Activated T-helper 2 cell treated with anti-CD3 and anti-CD28 coated beads, Interferon-gamma antibody, Interleukin-2, Interleukin-4, amounts not matched to agents 10 μg/mL and 5 μg/mL and 100 μg/mL, durations not matched to agents 14 hours and 24 hours and 36 hours (primary cell): ENCODE measurements at places on chromosomes 5 and 9. TPM values are rescaled to one million over a fixed set of nuclear protein-coding genes. Genes with fewer than 3 reads are reported as not detected.

DNA sequence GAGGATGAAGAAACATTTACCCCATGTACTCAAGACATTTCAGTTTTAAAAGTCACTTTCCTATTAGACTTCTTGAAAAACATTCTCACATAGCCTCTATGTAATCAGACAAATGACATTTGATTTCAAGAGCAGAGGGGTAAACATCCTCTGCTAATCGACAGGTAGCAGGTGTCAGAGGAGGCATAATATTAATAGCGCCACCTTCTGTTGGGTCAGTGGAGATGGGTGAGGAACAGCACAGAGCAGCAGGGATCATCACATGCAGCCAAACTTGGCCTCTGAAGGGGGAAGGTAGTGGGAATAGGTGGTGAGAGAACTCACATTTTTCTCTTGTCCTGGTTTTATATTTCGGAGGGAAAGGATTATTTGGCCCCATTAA is 3.3 kb upstream of the LSM11 start:
- no peak overlapping the region for H3K27ac ChIP-seq
- H3K4me3 ChIP-seq = no peak overlapping the region
- no peaks in the 10 kb centered on the region for H3K27me3 ChIP-seq
- DNase-seq = no peak
- H3K4me1 ChIP-seq = peaks cover 18% of the 10 kb centered on the region
- H3K36me3 ChIP-seq = peaks cover 43% of the 10 kb centered on the region

GRCh38 chr5:126450346-126450745 is 27.1 kb downstream of the GRAMD2B start:
- DNase-seq = no peak
- peaks cover 23% of the 10 kb centered on the region for H3K36me3 ChIP-seq
- peak overlapping the region; percentile 82 for H3K4me3 ChIP-seq
- no peaks in the 10 kb centered on the region for H3K27me3 ChIP-seq

GRCh38 chr5:123181394-123181801 is 92.4 kb downstream of the PRDM6 start:
- no peaks in the 10 kb centered on the region for H3K36me3 ChIP-seq
- no peaks in the 10 kb centered on the region for H3K4me1 ChIP-seq
- H3K27me3 ChIP-seq = peaks cover 7% of the 10 kb centered on the region
- no peak overlapping the region for H3K4me3 ChIP-seq
- DNase-seq = no peak

DNA sequence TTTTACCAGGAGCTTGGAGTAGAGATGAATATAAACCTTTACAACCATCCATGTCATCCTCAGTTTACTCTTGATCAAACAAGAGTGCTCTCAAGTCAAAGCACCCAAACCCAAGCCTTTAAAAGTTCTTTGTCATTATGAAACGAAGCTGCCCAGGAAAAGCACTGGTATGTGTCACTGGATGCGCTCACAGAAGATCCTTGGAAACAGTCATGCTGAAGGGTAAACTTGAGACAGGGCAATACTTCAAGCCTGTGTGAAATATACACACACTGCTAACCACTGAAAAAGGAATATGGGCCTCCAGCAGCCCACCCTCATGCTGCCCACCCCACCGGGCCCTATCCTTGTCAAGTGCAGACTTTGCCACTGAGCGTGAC is 84.5 kb downstream of the PRRT1B start:
- peaks cover 75% of the 10 kb centered on the region for H3K36me3 ChIP-seq
- H3K4me3 ChIP-seq = no peak overlapping the region
- peak overlapping the region; percentile 56 for H3K27ac ChIP-seq
- no peaks in the 10 kb centered on the region for H3K27me3 ChIP-seq

GRCh38 chr5:133696782-133697507 is 84.6 kb upstream of the FSTL4 start:
- peaks cover under 1% of the 10 kb centered on the region for H3K27me3 ChIP-seq
- no peak overlapping the region for H3K27ac ChIP-seq
- H3K4me1 ChIP-seq = peaks cover 15% of the 10 kb centered on the region
- H3K4me3 ChIP-seq = no peak overlapping the region
- no peak for DNase-seq

DNA sequence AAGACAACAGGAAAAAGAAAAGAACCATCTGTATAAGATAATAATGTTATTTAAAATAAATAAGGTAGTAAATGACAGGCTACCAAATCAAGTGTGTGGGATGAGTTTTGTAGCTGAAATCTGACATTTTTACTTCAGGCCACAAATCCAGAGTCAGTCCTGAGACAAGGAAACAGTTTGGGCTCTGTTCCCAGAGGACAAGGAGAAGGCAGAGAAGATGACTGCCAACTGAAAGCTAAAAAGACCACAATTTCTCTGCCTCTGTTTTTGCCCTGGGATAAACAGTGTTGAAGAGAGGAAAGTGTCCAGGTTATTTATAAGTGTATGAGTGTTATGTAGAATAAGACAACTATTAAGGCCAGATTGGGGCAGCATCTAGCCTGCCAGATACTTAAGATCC is 180.5 kb downstream of the NFIB start:
- H3K4me3 ChIP-seq = no peak overlapping the region
- no peaks in the 10 kb centered on the region for H3K4me1 ChIP-seq
- H3K36me3 ChIP-seq = no peaks in the 10 kb centered on the region
- no peak overlapping the region for H3K27ac ChIP-seq

The ASPN gene
- total RNA-seq = not detected in 2 replicates

- peaks cover 8% of the 10 kb centered on the region for H3K27me3 ChIP-seq
- DNase-seq = no peak
- H3K4me3 ChIP-seq = no peak overlapping the region
- no peak overlapping the region for H3K27ac ChIP-seq
- no peaks in the 10 kb centered on the region for H3K4me1 ChIP-seq
- H3K36me3 ChIP-seq = no peaks in the 10 kb centered on the region
Measured at GRCh38 chr5:178437386-178438075, 152.7 kb downstream of the COL23A1 start.

The SGCD gene
- not detected in 2 replicates for total RNA-seq

DNA sequence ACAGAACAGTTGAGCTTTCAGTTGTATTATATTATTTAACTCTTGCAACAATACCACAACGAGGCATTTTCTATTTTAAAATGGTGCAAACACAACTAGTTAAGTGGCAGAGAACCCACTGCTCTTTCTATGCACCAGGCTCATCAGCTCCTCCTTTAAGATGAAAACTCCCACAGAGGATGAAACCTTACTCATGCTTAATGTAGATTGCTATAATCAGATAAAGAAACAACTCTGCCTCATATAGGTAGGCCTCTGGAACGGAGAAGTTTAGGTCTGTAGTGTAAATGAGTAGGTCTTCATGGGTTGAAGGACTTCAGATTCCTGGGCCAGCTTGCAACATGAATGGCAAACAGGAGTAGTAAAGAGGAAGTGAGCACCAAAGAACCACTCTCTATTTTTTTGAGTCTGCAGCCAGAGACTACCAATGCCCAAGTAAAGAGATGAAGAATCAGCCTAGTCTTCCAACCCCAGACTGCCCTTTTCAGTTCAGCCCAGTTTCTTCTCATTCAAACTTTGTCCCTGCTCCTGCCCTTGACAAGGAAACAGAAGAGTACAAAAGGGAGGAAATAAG is 33.9 kb downstream of the HACD4 start:
- H3K4me3 ChIP-seq = no peak overlapping the region
- H3K4me1 ChIP-seq = peaks cover 39% of the 10 kb centered on the region
- no peak for DNase-seq
- peaks cover 63% of the 10 kb centered on the region for H3K36me3 ChIP-seq
- H3K27me3 ChIP-seq = no peaks in the 10 kb centered on the region
- H3K27ac ChIP-seq = no peak overlapping the region

DNA sequence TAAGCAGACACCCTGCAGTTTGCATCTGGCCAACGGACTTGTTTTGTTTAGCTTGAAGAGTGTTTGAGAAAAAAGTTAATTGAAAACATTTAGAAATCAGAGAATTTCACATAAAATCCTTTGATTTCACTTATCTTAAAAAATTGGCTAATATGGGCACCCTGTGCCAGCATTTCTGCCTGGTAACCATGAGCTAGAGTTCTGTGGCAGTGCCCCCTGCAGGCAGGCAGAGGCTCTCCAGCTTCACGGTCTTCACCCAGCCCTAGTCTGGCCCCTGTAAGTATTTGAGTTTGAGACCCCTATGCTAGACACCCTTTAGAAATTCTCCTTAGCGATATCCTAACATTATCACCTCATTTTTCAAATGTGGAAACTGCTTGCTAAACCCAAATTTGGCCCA is 18.8 kb upstream of the FANCC start:
- no peaks in the 10 kb centered on the region for H3K36me3 ChIP-seq
- no peak for DNase-seq
- no peaks in the 10 kb centered on the region for H3K4me1 ChIP-seq
- H3K4me3 ChIP-seq = no peak overlapping the region
- no peak overlapping the region for H3K27ac ChIP-seq

DNA sequence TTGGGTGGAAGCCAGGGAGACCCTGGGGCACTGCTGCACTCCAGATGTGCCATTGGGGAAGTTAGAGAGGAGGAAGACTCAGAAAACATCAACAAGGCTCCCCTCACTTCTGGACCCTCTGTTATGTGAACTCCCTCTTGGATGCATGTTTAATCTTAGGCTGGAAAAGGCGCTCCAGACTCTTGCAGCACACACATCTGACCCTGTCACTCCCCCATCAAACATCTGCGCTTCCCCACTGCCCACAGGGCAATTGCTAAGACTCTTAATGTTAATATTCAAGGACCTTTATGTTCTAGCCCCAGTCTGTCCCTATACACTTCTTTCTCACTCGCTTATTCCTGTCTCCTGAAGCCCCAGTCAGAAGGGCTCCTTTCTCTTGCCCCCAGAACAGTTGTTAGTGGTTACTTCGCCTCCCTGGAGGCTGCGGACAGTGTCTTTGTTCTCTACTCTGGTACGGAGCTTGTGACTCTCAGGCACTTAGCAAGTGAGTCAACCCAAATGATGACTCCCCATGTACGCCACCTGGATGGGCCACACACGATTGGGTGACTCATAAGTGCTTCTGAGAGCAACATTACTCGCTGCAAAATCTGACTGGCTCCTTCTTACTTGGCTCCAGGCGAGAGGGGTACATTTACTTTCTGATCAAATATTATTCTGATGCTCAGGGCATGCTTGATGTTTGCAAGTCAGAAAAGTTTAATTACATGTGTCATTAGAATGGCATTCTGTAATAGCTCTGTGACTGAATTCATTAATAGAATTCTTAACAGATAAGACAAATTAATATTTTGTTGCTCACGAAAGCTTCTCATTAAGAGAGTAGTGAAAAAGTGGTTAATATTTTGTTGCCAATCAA is 193.6 kb downstream of the HSPA4 start:
- H3K4me1 ChIP-seq = peaks cover 16% of the 10 kb centered on the region
- no peaks in the 10 kb centered on the region for H3K27me3 ChIP-seq
- no peak overlapping the region for H3K4me3 ChIP-seq
- no peak for DNase-seq
- H3K36me3 ChIP-seq = no peaks in the 10 kb centered on the region
- H3K27ac ChIP-seq = peak overlapping the region; percentile 33

DNA sequence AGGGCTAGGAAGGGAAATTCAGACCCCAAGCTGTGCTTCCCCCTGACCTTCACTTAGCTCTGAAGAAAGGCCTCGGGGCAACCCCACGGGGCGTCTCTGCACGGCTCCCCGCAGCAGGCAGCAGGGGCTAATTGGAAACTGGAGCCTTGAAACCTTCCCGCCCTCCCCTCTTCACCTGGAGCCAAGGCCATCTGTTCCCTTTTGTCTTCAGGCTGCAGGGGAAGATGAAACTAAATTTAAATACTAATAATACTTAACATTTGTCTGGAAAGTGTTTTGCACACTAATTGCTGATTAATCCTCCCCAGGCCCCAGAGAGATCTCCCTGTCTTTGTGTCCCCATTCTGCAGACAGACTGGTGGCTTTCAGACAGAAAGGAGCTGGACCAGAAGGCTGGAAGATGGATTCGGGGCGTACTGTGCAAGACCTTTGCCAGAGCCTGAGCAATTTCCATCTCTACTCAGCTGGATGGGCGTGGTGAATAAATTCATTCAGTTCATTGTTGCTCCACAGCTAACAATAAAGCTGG is 34.1 kb upstream of the CPLX2 start:
- no peaks in the 10 kb centered on the region for H3K27me3 ChIP-seq
- no peaks in the 10 kb centered on the region for H3K36me3 ChIP-seq
- H3K27ac ChIP-seq = no peak overlapping the region

The CNTFR gene
- not detected in 2 replicates for total RNA-seq

- no peaks in the 10 kb centered on the region for H3K27me3 ChIP-seq
- no peak for DNase-seq
- H3K36me3 ChIP-seq = no peaks in the 10 kb centered on the region
- H3K4me1 ChIP-seq = no peaks in the 10 kb centered on the region
- no peak overlapping the region for H3K4me3 ChIP-seq
Measured at GRCh38 chr9:133645021-133645765, 9.0 kb downstream of the DBH start.

GRCh38 chr5:177605078-177605477 is 5.1 kb downstream of the B4GALT7 start:
- peaks cover 4% of the 10 kb centered on the region for H3K36me3 ChIP-seq
- H3K27me3 ChIP-seq = no peaks in the 10 kb centered on the region
- no peak overlapping the region for H3K4me3 ChIP-seq
- H3K27ac ChIP-seq = no peak overlapping the region
- no peak for DNase-seq
- H3K4me1 ChIP-seq = peaks cover 8% of the 10 kb centered on the region

DNA sequence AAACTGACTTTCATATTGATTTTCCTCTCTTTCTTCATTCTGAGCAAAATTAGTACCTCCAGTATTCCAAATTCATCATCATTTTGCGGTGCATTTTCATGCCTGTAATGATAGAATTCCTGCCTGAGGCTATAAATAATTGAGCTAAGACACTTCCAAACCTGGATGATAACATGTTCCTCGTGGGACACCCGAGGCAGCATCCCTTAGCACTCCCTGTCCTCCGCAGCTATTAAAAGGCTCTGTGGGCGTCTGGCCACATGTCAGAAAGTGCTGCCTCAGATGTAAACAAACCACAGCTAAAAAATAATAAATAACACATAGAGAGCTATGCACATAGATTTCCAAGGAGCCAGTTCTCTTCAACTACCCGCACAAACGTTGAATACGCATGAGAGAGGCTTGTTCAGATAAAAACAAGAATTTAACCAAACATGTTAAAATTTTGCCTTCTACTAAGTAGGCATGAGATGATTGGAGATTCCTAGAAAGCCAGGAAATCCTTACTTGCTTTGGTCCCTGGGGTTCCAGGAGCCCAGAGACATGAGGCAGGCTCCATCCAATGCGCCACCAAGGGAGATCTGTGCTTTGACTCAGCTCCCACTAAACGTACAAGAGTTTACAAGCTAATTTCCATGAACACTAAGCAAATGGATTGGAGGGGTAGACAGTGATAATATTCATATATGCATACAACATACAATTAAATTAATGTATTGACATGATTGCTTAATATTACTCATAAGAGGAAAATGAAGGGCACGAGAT is 82.7 kb downstream of the SHC3 start:
- H3K4me3 ChIP-seq = no peak overlapping the region
- H3K4me1 ChIP-seq = no peaks in the 10 kb centered on the region
- H3K36me3 ChIP-seq = no peaks in the 10 kb centered on the region
- H3K27me3 ChIP-seq = peaks cover 5% of the 10 kb centered on the region
- no peak for DNase-seq

GRCh38 chr9:91773156-91773555 is 176.9 kb downstream of the ROR2 start:
- no peak overlapping the region for H3K4me3 ChIP-seq
- no peaks in the 10 kb centered on the region for H3K36me3 ChIP-seq
- no peak for DNase-seq
- H3K27me3 ChIP-seq = peaks cover 19% of the 10 kb centered on the region
